ENCODE measurements at places on chromosomes 5 and 9. TPM values are rescaled to one million over a fixed set of nuclear protein-coding genes. Genes with fewer than 3 reads are reported as not detected.

- DNase-seq, result no peak
These were observed 89.0 kb downstream of the ASTN2 start for GRCh38 chr9:117325831-117326230.

SLC6A19 gene
- total RNA-seq, result 179 TPM

STC2 gene
- 10.3 TPM for total RNA-seq

ZNF883 gene
- 4.5 TPM for total RNA-seq

GRCh38 chr5:125538469-125538868, 792.0 kb upstream of the ZNF608 start:
- no peak for DNase-seq

GRCh38 chr5:130104895-130105688, 200.8 kb downstream of the CHSY3 start:
- no peak for DNase-seq

DNA sequence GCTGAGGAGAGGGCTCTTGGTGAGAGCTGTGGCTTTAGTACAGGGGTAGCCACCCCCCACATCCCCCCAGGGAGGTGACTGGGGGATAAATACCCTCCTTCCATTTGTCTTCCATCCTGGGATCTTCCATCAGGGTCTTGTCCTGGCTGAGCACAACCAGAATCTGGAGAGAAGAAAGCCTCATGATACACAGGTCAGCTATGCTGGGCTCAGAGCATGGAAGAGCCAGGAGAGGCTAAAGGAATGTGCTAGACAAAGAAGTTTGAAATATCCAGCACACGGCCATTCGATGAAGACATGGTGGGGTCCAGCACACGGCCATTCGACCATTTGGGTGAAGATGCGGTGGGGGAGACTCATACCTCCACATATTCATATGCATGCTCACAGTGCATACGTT, 30.0 kb downstream of the ROPN1L start:
- DNase-seq, result no peak

Data from mucosa of gallbladder (tissue), 1 donor.